CD8-positive, alpha-beta T cell (primary cell): ENCODE measurements at places on chromosomes 1 and 21.

DNA sequence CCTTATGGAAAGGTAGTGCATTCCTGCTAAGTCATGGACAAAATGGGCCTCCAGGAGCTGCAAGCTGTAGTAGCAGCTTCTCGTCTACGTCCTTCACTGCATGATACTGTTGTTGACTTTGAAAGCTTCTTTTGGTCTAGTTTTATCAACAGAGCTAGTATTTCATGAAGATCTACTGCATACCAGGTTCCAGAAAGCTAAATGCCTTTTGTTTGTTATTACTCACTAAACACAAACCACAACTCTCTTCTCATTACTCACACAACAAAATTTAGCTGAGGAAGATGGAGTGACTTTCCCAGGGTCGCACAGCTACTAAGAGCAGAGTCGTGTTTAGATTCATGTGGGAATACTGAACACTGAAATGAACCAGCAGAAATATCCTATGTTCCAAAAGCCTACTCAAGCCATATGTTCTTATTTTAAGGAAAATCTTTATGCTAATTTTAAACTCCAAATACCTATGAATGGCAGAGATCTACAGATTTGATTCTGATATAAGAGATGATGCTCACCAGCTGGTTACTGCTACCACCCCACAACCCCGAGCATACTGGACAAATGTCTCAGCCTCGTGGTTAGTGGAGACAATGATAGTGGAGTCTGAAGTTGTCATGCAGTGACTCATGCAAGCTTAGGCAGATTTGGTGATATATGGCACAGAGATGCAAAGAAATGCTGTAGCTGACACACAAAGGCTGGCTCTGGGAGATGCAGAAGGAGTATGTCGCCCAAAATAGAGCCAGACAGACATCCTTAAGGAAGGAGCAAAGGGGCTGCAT is 20.6 kb downstream of the PGBD2 start:
- DNase-seq: no peak

DNA sequence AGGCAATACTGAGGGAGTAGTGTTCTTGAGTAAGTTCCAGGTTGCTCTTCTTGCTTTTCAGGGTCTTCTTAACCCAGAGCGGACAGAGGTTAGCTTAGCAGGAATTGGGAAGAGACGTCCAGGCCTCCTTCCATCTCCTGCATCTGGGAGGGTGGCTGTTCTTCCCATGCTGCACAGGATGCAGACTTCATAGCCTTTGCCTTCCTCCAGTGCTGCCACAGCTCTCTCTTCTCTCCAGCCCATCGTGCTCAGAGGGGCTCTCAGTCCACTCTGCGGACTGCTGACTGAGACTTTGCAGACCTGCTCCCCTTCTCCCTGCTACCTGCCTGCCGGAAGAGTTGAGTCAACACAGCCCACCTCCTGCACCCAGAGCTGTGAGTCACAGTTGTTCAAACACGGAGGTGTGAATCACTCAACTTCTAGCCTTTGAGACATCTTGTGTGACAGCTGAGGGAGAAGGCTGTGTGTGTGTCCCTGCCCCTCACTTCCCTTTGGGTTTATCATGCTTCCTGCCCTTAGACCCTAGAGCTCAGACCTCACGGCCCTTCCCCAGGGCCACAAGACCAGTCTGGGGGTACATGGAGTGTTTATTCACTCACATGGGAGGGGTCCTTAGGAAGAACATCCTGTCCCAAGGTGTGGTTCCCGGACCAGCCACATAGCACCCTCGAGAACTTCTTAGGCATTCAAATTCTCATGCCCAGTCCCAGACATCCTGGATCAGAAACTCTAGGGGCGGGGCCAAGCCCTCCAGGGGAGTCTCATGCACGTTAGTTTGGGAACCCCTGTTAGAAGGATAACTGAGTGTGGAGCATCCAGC is 158.3 kb upstream of the CACNA1E start:
- peak; percentile 67 for DNase-seq

- DNase-seq: no peak
Observed at GRCh38 chr1:218473522-218473921, 128.4 kb downstream of the TGFB2 start.

DNA sequence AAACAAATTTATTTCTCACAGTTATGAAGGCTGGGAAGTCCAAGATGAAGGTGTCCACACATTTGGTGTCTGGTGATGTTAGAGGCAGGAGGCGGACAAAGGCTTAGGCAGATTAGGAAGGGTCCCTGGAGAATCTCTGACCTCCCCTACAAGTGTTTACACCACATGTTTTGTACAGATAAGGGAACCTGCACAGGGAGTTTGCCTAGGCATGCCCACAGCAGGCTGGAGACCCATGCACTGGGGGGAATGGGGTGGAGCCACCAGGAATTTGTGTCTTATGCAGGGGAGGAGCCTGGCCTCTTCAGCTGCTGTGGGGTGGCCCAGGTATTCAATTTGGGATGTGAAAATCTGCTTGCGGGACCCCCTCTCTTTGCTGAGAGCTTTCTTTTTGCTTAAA is 131.3 kb downstream of the PATJ start:
- no peak for DNase-seq

DNA sequence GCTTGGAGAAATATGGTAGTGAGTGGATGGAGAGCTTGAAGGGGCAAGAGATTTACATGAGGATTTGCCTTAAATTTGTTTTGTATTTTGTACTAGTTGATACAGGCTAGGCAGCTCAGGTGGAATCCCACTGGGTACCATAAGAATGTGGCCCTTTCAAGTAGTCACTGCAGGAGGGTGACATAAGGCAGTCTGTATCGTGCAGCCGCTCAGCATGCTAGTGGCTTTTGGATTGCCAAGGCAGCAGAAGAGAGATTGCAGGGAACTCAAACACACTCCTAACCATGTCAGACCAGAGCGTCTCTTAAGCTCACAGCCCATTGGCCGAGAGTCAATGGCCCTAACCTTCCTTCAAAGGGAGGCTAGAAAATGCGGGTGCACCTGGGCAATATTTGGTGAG is 420.0 kb downstream of the ADGRL2 start:
- DNase-seq: no peak

DNA sequence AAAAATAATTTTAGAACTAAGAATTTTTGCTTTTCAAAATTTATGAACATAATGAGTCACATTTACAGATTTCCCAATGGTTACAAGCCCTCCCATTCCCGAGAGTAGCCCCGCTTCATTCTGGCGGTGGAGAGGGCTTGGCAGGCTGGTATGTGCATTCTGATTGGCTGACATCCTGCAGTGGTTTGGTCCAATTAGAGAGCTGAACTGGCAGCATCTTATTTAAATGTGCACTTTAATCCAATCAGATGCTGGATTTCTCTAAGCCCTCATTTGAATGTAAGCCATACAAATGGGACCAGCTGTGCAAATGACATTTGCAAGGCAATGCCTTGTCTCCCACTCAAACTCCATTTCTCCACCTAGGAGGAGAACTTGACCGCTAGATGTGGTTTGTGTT is 18.0 kb upstream of the TRIM17 start:
- DNase-seq: no peak

DNA sequence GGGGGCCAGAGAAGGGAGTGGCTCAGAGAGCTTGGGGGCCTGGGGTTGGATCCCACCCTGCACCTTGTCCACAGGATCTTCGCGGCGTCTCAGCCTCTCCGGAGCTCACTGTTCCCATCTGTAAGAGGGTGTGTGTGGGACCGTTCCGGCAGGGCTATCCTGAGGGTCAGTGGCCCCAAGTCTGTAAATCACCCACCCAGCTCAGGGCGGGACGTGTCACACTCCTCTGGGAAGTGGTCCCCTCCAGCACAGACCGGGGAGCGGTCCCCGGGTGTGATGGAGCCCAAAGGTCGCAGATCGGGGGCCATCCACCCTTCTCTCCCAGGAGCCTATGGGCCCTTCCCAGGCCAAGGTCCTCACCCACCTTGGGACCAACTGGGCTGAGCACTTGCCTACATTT is 40.0 kb downstream of the KCNAB2 start:
- DNase-seq: no peak

- no peak for DNase-seq
Observed at GRCh38 chr1:238608144-238608543, 717.4 kb upstream of the ZP4 start.

DNA sequence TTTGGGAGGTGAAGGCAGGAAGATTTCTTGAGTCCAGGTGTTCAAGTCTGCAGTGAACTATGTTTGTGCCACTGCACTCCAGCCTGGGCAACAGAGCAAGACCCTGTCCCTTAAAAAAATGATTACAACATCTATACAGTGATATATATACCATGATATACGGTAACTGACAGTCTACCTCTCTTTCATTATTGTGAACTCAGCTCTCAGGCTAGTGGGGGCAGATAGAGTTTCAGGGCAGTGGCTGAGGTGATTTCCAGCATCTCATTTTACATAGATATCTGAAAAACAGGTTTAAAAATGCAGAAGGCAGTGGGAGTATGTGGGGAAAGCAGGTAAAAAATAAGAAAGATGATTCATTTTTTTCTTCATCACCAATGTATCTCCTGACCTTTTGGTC is 8.1 kb upstream of the NTNG1 start:
- DNase-seq: no peak
